ENCODE measurements at places on chromosomes 7 and 10.

DNA sequence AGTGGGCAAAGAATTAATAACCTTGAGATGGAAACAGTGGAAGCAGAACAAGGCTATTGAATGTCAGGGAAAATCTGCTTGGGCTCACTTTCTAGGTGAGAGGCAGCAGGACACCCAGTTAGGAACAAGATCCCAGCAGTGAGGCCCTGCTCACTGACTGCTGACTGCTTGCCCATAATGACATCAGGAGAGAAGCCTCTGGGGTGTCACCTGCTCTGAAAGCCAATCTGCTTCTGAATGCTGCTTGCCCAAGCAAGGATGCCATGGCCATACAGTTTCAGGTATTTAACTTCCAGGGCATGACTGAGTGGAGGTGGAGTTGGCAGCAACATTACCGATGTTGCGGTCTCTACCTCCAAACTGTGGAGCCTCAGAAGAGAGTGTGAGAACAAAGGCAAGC, 11.7 kb upstream of the WAPL start:
- DNase-seq = no peak

DNA sequence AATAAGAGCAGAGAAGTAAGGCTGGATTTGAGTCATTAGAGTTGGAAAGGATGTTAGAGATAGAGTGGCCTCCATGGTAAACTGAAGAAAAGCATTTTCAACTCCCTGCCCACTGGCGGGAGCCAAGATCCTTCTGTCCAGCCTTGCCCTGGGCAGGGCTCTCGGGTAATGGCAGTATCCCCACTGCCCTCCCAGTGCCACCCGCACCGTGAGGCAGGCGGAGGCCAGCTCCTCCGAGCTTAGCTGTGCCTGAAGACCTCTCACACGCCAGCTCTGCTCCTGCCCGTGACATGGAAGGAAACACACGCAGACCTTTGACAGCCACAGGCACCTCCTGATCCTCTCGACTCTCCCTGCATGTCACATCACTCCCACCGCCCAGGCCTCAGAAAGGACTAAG, 22.3 kb downstream of the BCCIP start:
- DNase-seq = no peak

DNA sequence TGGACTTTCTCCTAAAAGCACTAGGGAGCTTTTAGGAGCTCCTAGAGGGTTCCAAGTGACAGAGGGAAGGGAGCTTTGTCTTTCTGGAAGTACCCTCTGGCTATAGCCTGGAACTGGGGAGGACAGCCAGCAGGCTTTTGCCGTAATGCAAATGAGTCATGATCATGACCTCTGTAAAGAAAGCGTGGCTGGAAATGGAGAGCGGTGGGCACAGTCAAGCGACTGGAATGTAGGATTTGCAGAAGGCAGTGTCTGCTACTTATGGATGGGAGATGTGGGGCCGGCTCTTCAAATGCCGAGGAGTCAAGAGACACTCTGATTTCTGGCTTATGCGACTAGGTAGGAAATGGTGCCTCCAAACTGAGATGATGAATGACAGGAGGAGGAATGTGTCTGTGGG, 34.6 kb upstream of the PLPP4 start:
- DNase-seq = no peak

DNA sequence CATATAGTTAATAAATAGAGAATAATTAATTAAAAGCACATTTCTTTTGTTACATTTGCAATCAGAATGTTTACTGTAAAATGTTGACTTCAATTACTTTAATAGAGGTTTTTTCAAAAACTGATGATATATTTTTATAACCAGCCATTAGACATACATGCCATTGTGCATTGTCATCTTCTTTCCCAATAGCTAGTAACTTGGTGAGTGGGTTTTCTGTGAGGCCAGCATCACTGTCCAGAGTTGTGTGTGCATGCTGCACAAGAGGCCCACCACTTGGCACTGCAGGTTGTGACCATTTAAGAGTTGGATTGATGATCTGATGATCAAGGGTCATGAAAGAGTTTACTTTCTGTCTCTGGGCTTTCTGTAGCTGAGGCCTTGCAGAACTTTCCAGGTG, 46.5 kb downstream of the TFEC start:
- DNase-seq = no peak

DNA sequence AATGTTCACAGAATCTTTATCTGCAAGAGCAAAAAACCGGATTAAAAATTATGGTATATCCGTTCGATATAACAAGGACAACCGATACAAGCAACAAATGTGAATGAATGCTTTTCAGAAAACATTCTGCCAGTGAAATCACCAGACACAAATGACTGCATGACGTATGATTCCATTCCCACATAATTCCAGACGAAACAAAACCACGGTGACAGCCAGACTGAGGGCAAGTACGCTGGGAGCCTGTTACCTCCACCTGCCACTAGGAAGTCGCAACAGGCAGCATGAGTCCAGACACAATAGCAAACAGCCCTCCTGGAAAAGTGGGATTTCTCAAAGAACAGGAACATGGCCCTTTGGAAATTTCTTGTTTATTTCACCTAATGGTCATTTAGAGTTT, 41.7 kb downstream of the MAD1L1 start:
- DNase-seq = no peak

- DNase-seq = no peak
Measured at GRCh38 chr10:98910048-98910447, 325.6 kb downstream of the HPSE2 start.

DNA sequence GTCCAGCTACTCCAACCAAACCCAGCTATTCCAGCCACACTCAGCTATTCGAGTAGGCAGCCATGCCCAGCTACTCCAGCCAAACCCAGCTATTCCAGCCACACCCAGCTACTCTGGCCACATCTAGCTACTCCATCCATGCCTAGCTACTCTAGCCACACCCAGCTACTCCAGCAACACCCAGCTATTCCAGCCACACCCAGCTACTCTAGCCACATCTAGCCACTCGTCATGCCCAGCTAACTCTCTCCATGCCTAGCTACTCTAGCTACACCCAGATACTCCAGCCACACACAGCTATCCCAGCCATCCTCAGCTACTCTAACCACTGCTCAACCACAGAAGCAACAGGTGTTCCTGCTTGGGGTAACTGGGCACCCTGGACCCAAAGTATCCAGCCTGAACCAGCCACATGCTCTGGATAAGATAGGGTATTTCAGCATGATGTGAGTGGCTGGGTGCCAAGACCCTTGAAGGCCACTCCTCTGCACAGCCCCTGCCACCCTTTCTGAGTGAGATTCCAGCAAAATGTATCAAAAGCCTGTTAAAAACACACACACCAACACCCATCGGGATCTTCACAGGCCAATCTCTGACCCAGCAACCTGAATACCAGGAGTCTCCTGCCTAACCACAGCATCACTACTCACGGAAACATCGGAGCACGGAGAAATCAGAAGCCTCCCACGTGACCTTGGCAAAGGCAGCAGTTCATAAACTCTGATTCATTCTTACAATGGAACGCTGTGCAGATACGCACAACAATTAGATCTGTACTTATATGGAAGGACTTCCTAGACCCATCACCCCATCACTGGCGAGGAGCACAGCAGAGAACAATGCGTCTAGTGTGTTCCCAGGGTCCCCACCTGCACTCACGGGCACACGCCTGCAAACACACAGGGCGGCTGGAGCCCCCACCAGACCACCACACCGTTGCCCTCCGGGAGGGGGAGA, 51.8 kb upstream of the DNAAF5 start:
- DNase-seq = no peak

DNA sequence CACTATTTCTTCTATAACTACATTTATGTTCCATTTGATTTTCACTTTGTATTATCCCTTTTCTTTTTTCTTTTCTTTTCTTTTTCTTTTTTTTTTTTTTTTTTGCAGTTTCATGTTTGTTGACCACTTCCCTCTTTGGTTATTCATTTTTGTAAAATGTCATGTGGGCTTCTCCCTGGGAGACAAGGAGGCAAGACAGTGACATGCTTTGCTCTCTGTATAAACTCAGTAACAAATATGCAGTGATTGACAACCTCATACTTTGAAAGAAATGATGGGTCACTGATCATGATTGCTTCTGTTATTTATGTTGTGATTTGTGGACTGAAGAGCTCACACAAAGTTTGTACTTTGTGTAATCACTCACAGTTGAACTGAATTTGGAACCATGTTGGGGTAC, 90.2 kb upstream of the ABI1 start:
- DNase-seq = no peak

DNA sequence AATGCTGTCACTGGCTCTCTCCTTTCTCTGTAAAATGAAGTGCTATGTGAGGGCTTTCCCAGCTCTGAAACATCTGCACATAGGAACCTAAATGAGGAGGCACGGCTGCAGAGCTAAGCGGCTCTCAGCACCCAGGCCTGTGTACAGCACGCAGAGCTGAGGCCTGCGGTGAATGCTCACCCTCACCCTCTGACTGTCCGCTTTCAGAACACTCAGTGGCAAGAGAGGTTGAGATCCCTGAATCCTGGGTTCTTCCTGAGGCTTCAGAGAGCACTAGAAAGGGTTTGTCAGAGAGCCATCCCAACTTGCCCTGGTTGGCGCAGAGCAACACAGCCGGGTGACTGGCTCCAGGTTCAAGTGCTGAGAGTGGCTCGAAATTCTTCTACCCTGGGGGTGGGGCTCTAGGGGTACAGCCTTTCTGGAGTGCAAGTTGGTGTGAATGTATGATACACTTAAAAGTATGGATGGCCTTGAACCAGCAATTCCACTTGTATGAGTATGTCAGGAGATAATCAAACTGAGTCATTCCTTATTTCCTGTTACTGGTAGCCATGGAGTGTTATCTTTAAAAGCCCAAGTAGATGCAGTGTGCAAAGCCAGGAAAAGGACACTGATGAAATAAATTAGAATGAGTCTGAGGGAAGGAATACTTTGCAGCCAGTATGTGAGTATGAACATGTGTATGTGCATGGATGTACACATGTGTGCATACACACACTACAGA, 1.7 kb upstream of the CCDC201 start:
- DNase-seq = no peak

DNA sequence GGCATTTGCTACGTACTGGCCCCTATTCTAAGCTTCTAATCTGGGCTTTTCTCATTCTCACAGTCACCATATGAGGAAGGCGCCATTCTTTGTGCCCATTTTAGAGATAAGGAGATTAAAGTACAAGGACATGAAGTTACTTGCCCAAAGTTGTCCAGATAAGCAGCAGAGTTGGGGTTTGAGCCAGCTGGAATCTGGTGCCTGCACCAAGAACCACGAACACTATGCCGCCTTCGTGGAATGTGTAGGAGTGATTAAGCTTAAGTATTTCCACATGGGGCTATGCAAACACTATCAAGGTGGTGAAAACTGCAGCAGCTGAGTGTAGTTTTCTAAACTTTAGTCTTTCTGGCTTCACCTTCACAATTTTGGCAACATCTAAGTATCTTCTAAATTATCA, 342.7 kb upstream of the ETV1 start:
- DNase-seq = no peak

GRCh38 chr7:78143661-78144060, 345.1 kb downstream of the PHTF2 start:
- DNase-seq = no peak

GRCh38 chr7:77326131-77326530, 90.0 kb downstream of the GSAP start:
- no peak for DNase-seq

- no peak for DNase-seq
Measured at GRCh38 chr7:2980401-2981102, 63.1 kb downstream of the CARD11 start.

DNA sequence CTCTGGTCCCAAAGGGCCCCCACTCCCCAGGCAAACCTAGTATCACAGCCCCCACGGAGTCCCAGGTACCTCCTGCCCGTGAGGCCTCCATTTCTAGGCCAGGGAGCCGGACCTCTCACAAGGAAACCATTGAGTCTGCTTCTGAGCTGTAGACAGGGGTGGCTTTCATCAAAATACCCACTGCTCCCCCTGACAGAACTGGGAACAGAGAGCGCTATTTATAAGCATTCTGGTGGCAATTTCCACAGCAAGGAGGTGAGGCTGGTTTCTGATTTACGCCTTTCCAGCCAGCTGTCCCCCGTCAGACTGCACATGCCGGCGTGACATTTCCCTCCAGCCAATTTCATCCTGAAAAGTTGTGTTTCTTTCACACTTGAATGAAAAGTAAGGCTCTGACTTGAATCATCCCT, 407.5 kb upstream of the PRKCQ start:
- no peak for DNase-seq

DNA sequence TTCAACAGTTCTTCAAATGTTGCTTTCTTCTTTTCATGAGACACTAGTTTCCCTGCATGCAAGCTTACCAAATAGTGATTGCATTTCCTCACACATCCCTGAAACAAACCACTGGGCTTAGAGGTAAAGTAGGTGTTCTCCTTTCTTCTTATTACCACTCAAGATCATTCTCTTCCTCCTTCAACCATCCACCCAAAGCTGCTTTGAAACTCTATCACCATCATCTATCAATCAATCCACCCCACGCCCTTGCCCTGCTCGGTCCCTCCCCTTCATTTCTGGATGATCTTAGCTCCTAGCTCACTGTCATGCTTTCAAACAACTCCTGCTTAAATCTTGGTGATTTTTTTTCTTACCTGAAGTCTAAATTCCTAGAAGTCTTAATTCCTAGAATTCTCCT, 18.9 kb downstream of the HYCC1 start:
- no peak for DNase-seq

DNA sequence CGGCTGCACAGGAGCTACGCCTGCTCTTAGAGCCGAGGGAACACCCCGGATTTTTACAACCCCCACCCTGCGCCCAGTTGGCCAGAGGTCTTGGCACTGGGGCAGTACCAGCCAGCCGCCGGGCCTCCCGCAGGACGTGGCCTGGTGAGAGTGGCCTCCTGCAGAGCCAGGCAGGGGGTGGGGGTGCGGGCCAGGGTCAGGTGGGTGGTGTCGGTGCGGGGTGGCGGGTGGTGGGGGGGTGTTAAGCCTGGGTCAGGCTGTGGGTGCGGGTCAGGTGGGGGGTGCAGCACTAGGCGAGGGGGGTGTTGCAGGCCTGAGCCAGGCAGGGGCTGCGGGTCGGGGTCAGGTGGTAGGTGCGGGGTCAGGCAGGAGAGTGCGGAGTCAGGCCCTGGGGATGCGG, 647 bp downstream of the ECHS1 start:
- no peak for DNase-seq

- no peak for DNase-seq
Measured at GRCh38 chr7:18890134-18890533, 227.3 kb downstream of the TWIST1 start.

- DNase-seq = no peak
Measured at GRCh38 chr7:138324941-138325340, 135.1 kb upstream of the TRIM24 start.

GRCh38 chr7:49926720-49927119, 153.3 kb downstream of the VWC2 start:
- no peak for DNase-seq

Measured in ascending aorta (tissue), 2 donors.